Stimulated activated CD8-positive, alpha-beta memory T cell treated with anti-CD3 and anti-CD28 coated beads, Interleukin-7, amount 100 ng/mL, for 1 hour (primary cell): ENCODE measurements at places on chromosomes 7 and 10.

DNA sequence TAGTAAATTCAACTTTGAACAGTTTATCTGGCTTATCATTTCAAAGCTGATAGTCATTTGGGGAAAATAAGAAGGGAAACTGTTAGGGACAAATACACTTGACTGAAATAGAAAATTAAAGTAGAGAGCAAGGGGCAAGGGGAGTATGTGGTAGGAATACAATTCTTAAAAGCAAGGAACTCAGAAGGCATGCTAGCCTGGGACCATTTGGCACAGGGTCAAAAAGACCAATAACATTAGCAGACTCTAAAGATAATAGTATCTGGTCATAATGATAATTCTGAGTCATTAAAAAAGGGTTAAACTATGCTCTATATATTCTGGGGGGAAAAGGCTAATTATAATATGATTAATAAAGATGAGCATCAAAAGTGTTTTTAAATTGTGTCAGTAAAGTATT is 112.2 kb downstream of the CNOT4 start:
- no peak for DNase-seq

- no peak for DNase-seq
Observed at GRCh38 chr10:43699516-43699915, 50.8 kb upstream of the ZNF32 start.

DNA sequence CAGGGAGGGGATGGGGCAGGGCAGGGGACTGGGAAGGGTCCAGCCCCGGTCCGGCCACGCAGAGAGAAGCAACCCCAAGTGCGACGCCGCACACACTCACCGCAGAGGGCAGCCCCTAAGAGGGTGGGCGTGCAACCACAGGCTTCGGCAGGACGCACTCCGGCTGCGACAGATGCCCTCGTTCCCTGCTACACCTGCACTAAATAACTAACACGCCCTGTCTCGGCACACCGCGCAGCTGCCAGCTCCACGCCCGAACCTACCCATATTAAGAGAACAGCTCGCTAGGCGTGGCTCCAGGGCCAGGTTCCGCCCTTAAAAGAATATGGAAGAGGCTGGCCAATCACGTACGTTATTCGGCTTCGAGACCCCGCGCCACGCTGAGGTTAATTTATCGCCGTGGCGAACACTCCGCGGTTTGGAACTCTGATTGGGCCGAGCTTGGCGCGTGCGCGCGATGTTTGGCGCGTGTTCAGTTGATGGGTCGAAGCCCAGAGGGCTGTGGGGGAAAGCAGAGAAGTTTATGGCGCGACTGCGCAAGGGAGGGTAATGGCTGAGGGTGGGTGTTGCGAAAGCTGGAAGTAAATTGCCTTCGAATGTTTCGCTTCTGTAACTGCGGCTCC is 91.1 kb downstream of the OR13A1 start:
- DNase-seq = no peak

DNA sequence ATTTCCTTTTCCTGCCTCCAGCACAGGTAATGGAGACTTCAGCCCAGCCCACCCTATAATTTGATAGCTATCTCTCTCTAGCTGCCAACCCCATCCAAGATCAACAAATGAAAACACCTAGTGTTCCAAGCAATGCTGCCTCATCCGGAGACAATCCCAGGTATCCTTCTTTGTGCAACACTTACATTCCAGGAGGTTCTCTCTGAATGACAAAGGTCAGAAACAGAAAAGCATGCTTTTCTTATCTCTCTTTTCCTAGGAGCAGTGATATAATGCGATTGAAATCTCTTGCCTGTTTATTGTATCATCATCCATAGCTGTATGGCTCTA is 699.3 kb downstream of the INHBA start:
- no peak for DNase-seq

DNA sequence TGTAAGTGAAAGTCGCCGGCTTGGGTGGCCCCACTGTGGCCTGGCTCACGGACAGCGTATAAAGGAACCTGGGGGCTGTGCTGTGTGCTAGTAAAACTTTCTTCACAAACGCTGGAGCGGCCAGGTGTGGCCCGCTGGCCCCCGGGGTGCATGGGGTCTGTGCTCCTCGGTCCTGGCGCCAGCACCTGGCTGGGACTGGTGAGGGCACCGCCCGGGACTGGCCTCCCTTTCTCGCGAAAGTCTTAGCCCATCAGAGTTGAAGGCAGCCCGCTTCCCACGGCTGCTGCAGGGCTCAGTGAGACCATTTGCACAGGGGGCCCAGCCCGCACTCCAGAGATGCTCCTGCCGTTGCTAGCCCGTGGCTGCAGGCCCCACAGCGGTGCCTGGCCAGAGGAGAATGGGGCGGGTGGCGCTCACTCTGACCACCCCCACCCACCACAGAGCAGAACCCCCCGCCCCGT is 5.8 kb downstream of the PWWP2B start:
- DNase-seq = no peak

DNA sequence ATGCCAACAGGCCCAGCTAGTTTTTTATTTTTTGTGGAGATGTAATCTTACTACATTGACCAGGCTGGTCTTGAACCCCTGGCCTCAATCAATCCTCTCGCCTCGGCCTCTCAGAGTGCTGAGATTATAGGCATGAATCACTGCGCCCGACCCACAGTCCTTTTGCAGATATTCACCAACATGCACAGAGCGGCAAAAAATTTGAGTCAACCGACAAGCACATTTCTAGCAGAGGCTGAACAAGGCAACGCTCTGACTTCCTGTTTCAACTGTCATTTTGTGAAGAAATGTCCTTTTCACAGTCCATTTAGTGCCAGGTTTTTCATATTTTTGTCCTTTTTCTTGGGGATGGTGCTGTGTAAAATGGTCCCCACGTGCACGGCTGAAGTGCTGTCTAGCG is 71.1 kb upstream of the KAT6B start:
- no peak for DNase-seq

- no peak for DNase-seq
Observed at GRCh38 chr7:112509402-112509801, 28.6 kb downstream of the LSMEM1 start.

DNA sequence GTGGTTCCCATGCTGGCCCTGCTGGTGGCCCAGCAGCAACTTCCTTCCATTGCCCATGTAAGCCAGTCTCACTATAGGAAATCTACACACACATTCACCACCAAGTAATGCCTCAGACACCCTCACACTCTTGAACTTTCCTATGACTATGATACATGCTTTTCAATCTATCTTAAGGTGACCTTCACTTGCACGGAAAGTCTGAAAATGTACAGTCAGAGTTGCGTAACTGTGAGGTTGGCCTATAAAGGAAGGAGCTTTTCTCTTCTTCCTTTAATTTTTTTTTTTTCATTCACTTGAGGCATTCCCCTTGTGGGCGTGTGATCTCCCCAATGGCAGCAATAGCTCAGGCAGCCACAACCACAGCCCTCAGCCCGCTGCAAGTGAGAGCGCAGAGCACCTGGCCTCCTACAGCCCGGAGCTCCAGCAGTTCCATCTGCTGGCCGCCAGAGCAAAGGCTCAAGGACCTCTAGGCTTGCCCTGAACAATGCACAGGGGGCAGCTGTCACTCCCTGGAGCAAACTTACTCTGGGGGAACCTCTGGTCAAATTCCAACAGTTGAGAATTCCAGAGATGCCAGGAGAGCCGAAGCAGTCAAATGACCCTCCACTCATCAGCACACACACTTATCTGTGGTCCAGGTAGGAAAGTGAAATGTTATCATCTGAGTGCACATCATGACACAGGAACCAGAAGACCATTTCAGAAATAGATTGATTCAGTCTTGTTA is 123.1 kb upstream of the ADO start:
- no peak for DNase-seq

- no peak for DNase-seq
Observed at GRCh38 chr10:33334805-33335550, 511 bp upstream of the NRP1 start.

GRCh38 chr10:51251110-51251509 is 176.8 kb downstream of the PRKG1 start:
- DNase-seq = no peak
